ENCODE measurements at places on chromosomes 16 and 17.

- no peak for DNase-seq
These were observed 38.8 kb downstream of the TMC6 start for GRCh38 chr17:78089576-78090281.

DNA sequence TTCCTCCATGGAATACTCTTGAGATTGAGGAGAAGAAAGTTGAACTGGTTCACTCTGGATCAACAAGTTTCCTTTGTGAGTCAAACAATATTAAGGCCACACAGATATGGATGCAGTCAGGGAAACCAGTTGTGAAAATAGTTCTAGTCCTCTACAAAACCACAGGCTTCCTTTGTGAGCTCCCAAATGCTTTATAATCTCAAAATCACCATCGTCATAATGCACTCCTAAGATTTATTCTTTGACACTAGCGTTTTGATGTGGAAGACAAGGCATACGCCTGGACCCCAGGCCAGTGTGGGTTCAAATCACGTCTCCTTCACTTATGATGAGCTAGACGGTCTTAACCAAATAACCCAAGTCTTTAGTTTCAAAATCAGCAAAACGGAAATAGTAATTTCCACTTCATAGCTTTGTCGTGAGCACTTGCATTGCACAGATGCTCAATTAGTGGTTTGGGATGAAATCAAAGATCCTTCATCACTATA lies 142.6 kb downstream of the STX8 start:
- DNase-seq: no peak

DNA sequence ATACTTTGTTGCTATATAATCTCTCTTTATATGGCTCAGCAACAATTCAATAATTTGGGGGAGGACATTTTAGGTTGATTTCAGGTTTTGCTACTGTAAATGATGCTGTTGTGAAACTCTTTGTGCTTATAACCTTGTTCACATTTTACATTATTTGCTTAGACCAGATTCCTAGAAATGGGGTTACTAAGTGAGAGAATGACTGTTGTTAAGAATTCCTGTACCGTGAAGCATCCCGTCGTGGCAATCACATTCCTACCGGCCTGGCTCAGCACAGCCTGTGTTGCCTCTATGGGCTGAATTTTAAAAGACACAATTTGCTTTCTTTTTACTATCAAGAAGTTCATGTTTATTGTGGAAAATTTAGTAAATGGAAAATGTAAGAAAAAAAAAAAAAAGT lies 31.4 kb downstream of the B9D1 start:
- no peak for DNase-seq

DNA sequence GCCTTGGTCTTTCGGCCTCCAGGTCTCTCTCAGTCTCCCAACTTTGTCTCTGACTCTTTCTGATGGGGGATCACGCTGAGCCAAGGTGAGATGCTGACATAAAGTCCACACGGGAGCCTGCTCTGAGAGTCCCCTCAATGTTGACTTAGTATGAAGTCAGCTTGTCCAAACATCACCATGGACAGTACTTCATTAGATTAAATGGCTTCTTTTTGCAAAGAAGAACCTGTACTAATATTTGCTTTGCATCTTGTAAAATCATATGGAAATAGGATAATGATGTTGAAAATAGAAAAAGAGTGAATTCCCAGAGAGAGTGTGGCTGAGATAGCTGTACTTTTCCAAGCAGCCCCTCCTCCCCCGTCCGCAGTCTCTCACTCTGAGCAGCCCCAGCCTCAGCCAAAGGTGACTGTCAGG lies 56.7 kb upstream of the SIAH1 start:
- DNase-seq: no peak

DNA sequence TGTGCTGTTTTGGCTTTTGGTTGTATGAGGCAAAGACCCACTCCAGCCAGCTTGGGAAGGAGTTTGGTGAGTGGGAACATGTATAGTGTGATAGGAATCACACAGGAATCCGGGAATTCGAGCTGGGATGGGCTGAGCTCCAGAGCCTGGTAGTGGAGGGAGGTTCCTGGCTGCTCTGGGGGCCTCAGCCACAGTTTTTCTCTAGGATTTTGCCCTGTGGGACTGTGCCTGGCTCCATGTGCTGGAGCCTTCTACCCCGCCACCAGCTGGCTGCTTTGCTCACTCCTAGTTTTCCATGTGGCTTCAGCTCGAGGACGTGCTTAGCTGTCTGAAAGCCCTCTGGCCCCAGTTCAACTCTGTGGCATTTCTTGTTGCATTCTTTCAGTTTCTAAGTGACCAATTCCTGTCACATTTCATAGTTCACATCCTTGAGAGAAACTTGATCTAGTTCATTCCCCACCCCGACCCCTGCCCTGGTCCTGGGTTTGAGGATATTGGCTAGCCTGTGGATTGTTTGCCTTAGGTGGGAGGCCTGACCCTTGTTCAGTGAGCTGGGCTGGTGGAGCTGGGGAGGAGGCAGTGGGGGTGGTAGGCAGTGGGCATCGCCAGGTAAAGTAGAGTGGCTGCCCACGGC lies 5.0 kb downstream of the SEC14L1 start:
- DNase-seq: peak; percentile 74

- no peak for DNase-seq
These were observed 269.1 kb downstream of the FTO start for GRCh38 chr16:53973021-53973420.

DNA sequence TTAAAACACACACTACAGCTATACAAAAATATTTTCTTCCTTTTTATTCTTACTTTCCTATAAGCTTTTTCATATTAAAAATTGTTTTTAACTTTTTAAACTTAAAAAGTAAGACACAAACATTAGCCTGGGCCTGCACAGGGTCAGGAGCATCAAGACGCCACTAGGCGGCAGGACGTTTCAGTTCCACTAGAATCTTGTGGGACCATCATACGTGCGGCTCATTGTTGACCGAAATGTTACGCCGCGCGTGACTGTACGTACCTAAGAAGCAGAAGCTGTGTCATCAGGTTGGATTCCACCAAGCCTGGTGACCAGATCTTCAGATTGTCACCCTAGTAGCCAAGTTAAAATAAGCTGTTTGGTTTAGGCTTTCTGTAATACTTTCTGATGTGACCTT lies 47.1 kb downstream of the USP10 start:
- no peak for DNase-seq

DNA sequence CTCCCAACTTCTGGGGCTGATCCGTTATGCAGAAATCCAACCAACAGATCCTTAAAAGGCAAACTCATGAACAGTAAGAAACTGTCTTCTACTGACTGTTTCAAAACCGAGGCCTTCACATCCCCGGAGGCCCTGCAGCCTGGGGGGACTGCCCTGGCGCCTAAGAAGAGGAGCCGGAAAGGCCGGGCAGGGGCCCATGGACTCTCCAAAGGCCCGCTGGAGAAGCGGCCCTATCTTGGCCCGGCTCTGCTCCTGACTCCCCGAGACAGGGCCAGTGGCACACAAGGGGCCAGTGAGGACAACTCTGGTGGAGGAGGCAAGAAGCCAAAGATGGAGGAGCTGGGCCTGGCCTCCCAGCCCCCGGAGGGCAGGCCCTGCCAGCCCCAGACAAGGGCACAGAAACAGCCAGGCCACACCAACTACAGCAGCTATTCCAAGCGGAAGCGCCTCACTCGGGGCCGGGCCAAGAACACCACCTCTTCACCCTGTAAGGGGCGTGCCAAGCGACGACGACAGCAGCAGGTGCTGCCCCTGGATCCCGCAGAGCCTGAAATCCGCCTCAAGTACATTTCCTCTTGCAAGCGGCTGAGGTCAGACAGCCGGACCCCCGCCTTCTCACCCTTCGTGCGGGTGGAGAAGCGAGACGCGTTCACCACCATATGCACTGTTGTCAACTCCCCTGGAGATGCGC lies 39.5 kb downstream of the SREBF1 start:
- DNase-seq: no peak

DNA sequence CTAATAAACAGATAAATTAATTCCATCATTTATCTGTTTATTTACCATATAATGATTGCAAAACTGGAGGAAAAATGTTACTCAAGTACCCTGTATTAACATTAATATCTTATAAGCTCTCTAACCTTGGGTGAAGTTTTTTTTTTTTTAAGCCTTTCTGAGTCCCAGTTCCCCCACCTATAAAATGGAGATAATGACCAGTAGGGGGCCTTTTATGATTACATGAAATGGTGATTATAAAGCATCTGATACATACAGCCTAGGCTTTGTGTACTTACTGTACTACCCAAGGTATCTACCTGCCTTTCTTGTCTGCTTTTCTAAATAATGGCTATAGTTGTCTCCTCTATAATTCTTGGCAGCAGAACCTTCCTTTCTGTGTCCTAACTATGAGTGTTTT lies 22.6 kb downstream of the LRRC36 start:
- no peak for DNase-seq

DNA sequence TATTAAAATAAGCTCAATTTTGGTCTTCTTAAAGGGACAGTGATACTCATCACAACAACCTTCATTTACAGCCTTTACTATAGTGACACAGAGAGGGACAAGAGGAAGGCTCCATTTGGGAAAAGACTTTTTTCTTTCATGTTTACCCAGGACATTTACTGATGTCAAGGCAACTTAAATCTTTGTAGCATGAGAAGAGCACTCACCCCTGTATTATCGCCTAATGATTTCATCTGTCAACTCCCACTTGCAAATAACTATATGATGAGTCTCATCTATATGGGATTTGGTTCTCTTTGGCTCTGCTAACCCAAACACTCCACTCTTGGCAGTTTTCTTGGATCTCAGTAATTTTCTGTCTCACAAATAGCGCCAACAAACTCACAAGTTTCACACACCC lies 24.1 kb downstream of the BLMH start:
- no peak for DNase-seq

DNA sequence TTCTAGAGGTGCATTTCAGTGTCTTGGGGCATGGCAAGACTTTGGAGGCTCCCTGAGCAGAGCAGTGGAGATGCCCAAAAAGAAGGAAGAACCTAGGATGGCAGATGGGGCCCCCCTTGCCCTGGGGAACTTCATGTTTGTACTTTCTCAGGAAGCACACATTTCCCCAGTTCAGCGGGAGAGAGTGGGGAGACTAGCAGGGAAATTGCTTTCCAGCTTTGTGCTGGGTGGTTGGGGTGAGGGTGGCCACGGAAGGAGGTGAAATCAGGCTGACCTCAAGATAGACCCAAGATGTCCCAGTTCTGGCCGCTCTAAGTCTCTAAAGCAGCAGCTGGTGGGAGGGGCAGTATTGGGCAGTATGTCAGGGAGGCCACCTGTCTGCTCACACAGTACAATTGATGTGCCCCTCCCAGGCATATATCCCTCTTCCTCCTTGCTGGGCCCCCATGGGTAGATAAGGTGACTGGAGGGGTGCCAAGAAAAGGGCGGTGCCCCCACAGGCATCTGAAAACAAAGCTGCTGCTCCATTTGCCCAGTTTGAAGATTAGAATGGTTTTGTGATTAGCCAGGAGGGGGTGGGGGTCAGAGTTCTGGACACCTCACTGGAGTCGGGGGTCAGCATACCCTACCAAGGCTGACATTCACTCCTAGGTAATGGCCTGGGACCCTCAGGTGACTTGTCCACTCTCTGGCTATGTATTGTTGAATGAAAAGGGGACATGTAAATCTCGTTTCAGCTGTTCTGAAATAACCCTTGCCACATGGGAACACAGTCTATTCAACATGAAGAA lies 17.1 kb upstream of the NAGLU start:
- DNase-seq: peak; percentile 69

DNA sequence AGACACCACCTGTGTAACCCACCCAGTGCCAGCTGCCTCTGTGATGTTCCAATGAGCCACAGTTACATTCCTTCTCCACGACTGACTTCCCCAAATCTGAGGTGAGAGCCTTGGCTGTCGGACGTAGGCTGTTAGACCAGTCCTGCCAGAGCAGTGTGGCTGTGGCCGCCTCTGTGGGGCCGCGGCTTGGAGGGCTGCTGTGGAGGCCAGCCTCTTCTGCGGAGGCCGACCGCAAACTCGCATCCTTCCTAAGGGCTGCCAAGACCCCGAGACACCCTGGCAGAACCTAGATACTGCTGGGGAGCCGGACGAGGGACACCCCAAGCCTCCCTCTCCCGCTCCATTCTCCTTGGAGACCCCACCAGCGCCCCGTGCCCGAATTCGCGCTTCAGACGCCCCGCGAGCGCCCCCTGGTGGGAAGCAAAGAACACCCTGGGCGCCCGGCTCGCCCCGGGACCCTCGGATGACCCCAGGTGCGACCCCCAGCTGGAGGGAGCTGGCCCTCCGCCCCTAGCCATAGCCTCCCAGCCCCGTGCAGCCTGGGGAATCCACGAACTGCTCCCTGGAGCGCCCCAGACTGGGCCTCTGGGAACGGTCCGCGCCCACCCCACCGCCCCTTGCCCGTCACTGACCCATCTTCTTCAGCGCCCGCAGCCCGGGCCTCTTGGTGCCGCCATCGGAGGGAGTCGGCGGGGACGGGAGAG lies 547 bp downstream of the PLCD3 start:
- DNase-seq: peak; percentile 70

GRCh38 chr17:11006530-11006929 lies 168.6 kb upstream of the PIRT start:
- DNase-seq: no peak

GRCh38 chr17:19766421-19767270 lies 18.5 kb upstream of the ALDH3A1 start:
- DNase-seq: peak; percentile 86

GRCh38 chr17:64387545-64388171 lies 3.0 kb downstream of the PECAM1 start:
- DNase-seq: no peak
